ENCODE measurements at places on chromosomes 2 and 18.

GRCh38 chr2:141455877-141456276, 674.9 kb downstream of the LRP1B start:
- no peak for DNase-seq

- DNase-seq, result no peak
These were observed 28.2 kb upstream of the YWHAQ start for GRCh38 chr2:9658972-9659371.

- no peak for DNase-seq
These were observed 85.9 kb upstream of the KLF7 start for GRCh38 chr2:207251573-207252192.

GRCh38 chr2:121132054-121132761, 152.8 kb downstream of the TFCP2L1 start:
- no peak for DNase-seq

DNA sequence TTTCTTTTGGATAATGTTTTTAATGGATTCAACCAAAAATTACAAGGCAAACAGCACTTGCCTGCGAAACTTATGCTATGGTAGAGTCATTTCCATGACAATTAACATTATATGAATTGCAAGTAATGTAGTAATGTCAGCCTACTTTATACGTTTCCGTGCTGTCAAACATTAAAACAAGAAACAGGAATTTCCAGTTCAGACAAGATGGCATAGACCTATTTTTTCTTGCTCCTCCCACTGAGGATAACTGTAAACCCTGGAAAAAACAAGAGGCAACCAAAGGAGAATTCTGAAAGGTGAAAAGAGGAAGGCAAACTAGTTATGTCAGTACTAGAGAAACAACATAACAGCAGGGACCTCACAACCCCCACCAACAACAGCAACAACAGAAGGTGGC, 170.7 kb downstream of the DIS3L2 start:
- no peak for DNase-seq

DNA sequence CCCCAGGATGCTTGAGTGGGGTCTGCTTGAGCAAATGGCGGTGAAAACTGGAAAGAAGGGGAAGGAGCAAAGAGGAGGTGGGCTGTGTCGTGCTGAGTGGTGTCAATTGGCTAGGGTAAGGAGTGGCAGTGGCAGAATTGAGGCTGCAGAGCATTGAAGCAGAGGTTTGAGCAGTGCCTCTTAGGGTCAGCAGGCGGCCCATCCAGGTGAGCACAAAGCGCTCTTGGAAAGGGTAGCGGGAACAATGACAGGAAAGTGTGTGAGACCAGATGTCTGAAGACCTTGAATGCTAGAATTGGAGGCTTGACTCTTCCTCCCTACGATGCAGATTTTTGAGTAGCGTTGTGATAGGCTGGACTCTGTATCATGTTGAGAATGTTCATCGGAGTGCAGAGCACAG, 39.3 kb upstream of the IL1R1 start:
- no peak for DNase-seq

- DNase-seq, result peak; percentile 83
These were observed 27.5 kb downstream of the SIX2 start for GRCh38 chr2:44981714-44982108.

DNA sequence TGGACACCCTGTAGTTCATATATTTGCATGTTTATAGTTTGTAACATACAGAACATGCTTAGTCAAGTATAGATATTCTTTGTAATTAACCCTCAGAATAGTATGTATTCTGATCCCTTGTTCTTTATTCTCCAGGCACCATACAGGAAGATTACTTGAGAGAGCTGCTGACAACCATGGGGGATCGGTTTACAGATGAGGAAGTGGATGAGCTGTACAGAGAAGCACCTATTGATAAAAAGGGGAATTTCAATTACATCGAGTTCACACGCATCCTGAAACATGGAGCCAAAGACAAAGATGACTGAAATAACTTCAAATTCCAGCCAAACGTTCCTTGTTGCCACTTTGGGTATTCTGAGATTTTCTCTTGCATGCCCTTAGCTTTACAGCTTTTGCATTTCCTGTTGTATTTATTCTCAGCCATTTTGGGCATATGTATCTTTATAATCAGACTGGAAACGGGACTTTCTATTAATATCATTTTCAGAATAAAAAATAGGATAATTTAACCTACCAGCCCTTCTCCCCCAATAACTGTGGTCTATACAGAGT, 6.2 kb upstream of the MYL12B start:
- no peak for DNase-seq

GRCh38 chr2:75336451-75336850, 137.1 kb upstream of the TACR1 start:
- no peak for DNase-seq

DNA sequence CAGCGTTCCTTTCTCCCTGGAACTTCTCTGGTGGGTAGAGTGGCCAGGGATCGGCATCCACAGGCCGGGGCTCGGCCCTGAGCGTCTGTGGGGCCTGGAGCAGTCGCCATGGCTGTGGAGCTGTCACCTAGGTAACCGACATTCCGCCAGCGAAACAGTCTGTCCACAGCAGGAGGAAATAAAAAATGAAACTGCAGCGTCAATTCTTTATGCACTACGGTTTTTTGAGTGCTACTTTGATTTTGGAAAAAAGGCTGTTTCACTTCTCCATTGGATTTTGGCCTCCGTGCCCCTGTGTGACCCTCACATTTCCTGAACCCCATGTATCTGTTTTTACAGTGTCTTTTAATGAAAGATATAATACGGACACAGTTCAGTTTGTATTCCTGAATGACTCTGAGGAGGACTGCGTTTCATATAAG, 163.4 kb downstream of the LDLRAD4 start:
- no peak for DNase-seq

- no peak for DNase-seq
These were observed 382.7 kb downstream of the HRH4 start for GRCh38 chr18:24843123-24843522.

All from NB4 (cell line).